ENCODE measurements at places on chromosomes 3 and 15.

- no peak for DNase-seq
Measured at GRCh38 chr3:127137757-127138536, 55.0 kb upstream of the PRR23E start.

DNA sequence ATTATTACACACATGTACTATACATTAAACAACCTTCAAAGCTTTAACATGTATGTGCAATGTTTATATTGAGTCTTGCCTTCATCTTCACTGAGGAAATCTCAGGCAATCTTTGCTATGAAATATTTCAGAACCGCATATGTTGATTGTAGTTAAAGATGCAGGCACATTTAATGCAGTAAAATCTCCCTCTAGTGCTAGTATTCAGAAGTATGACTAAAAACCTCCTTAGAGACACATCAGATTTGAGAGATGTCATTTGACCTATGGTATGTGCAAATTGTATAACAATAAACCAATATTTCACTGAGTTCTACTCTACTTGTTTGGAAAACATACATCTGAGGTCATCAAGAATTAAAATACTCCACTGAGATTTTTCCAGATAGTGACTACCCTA lies 123.8 kb upstream of the C15orf61 start:
- DNase-seq, result no peak

DNA sequence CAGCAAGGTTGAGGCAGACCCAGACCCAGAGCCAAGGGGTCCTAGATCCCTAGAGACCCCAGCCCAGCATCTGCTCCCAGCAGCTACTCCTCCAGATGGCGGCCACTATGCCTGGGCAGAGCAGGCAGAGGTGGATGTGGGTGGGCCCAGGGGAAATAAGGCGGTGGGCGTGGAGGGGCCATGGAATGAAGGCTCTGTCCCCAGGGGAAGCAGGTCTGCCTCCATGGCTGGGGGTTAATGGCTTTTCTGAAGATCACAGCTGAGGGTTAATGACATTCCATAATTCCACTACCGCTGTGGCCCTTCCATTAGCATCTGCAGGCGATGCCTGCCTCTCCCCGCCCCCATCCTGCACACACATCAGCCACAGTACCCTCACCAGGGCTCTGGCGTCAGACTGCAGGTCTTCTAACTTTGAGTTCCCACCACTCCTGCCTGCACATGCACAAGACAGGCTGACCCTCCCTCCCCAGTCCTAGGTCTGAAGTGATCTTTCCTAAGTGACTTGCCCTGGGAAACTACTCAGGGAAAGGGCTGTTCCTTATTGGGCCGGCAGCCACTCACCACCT lies 41.2 kb downstream of the CCDC33 start:
- no peak for DNase-seq

GRCh38 chr15:65355988-65356353 lies 21.8 kb downstream of the IGDCC3 start:
- DNase-seq, result no peak

GRCh38 chr3:188214442-188214841 lies 60.5 kb downstream of the LPP start:
- no peak for DNase-seq

- no peak for DNase-seq
Measured at GRCh38 chr3:99884484-99884883, 66.8 kb downstream of the CMSS1 start.

- DNase-seq, result no peak
Measured at GRCh38 chr3:37704064-37704463, 157.6 kb upstream of the CTDSPL start.

All from cortex of kidney (tissue), 1 donor.